ENCODE measurements at places on chromosomes 16 and 17.

GRCh38 chr17:58556833-58557250, 42.4 kb upstream of the MTMR4 start:
- DNase-seq: peak; percentile 42

DNA sequence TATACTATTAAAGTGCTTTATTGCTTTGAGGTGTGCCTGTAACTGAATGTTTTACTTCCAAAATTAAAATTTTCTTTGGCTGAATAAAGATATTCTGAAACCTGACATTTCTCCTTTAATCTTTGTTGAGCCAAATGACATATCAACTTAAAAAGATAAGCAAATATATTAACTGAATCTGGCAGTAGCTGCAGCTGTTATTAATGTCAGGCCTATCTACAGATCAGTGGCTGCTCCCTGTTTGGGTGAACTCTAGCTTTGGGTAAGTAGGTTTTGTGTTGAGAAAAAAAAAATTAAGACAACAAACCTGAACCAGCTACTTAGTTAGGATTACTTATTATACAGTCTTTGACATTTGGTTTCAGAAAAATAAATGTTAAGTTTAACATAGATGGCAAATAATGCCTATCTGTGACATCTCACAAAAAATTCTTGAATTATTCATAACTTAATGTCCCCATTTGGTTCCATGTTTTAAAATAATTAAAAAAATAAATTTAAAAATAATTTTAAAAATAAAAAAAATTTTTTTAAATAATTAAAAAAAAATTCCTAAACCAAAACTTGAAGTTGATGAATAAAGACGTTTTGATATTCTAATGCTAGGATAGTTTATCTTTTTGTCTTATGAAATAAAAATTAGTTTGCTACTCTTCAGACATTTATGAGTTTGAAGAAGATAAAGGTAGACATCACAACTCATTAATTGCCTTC, 19.8 kb downstream of the CPD start:
- no peak for DNase-seq

DNA sequence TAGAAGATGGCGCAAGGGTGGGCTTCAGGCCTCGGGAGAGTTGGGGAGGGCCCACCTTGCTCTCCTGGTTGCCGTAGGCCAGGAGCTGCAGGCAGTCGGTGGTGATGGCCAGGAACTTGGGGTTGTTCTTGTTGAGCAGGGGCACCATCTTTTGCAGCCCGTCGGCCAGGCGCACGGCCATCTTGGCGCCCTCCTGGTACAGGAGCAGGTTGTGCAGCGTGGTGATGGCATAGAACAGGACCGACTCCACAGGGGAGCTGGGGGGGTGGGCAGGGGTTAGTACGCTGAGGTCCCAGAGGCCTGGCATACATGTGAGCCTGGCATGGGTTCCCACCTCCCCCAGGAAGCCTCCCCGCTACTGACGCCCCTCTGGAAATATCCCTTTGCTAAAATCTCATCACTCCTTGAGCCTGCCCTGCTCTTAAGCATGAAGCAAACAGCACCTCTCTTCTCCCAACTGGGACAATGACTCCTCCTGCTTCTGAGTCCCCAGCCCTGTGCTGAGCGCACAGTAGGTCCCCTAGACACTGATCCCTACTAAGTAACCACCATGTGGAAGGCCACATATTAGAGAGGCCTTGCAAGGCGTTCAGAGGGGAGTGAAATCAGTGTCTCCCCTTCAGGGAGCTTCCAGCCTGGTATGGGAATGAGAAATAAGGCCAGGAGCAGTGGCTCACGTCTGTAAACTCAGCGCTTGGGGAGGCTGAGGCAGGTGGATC, 19.0 kb downstream of the JUP start:
- no peak for DNase-seq

GRCh38 chr16:4760221-4760910, 6.6 kb downstream of the ZNF500 start:
- DNase-seq: no peak

DNA sequence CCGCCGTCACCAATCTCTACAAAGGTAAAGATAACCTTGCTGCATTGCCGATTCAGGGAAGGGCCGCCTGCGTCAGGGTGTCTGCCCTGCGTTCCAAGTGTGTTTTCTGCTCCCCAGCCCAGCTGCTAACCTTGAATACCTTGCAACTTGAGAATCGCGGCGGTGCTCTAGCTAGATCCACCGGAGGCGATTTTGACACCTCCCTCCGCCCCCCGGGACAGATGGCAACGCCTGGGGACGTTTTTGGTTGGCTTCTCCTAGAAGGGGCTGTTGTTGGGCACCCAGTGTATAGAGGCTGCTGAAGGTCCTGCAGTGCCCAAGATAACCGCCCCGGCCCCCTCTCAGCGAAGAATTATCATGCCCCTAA, 1.5 kb downstream of the HAPSTR1 start:
- no peak for DNase-seq

GRCh38 chr16:67537636-67538591, 9.3 kb downstream of the RIPOR1 start:
- no peak for DNase-seq

Data from astrocyte of the cerebellum (primary cell).